ENCODE measurements at places on chromosomes 2 and 18. TPM values are rescaled to one million over a fixed set of nuclear protein-coding genes. Genes with fewer than 3 reads are reported as not detected.

The ITPRIPL1 gene
- 1.4 TPM for total RNA-seq

GRCh38 chr2:77395011-77395410 lies 127.2 kb downstream of the LRRTM4 start:
- DNase-seq, result no peak

GRCh38 chr2:137836671-137837070 lies 127.6 kb upstream of the HNMT start:
- DNase-seq, result no peak

GRCh38 chr18:9612215-9612830 lies 2.0 kb downstream of the PPP4R1 start:
- no peak for DNase-seq

Data from left cardiac atrium (tissue), 4 donors.